ENCODE measurements at places on chromosomes 6 and 20. TPM values are rescaled to one million over a fixed set of nuclear protein-coding genes. Genes with fewer than 3 reads are reported as not detected.

CTNNBL1 gene
- total RNA-seq = 40.2 TPM

TBX18 gene
- total RNA-seq = 18.1 TPM

GRM1 gene
- total RNA-seq = not detected

MLN gene
- not detected for total RNA-seq

MYBL2 gene
- 7.7 TPM for total RNA-seq

SEMG1 gene
- not detected for total RNA-seq

SOBP gene
- 19.2 TPM for total RNA-seq

Measured in tongue (tissue), 3 donors.